ENCODE measurements at places on chromosomes 5 and 9.

DNA sequence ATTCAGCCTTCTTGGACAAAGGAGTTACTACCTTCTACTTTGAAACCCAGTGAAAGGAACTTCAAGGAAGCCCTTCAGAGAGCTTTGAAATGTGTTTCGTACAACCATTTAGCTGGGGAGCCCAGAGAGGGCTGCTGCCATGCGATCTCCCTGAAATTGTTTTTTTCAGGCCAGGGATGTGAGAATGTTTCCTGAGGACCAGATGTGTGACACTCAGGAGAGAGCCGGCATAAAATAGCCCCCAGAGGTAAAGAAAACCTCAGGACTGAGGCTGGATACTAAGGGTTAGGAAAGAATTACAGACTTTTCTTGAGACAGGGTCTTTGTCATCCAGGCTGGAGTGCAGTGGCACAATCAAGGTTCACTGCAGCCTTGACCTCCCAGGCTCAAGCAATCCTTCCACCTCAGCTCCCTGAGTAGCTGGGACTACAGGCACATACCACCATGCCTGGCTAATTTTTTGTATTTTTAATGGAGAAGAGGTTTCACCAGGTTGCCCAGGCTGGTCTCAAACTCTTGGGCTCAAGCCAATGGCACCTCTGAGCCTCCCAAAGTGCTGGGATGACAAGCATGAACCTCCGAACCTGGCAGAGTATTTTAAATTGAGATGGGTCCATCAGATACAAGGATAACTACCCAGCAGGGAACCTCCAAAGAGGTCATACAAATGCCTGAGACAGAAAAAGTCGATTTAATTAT is 8.4 kb downstream of the RPL37 start:
- DNase-seq = no peak

GRCh38 chr5:1033606-1034420 is 25.2 kb downstream of the NKD2 start:
- no peak for DNase-seq

- no peak for DNase-seq
These were observed 517 bp downstream of the KCNN2 start for GRCh38 chr5:114362197-114362976.

DNA sequence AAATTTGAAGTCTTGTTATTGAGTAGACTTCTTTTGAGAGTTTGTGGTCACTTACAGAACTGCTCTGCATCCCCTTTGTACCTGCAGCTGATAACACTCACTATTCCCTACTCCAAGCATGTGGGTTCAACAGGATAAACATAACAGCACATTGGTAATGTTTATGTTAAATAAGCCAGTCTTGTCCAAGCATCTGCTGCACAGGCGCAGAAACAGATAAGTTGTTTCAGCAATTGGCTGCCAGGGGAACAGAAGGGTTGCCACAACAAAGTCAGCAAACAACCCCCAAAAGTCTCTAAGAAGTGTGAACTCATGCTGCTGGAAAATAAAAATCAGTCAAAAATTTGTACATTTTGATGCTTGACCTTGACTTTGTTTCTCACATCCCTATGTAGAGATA is 174.6 kb downstream of the GDNF start:
- no peak for DNase-seq

GRCh38 chr5:171615705-171616640 is 169.6 kb upstream of the SMIM23 start:
- no peak for DNase-seq

DNA sequence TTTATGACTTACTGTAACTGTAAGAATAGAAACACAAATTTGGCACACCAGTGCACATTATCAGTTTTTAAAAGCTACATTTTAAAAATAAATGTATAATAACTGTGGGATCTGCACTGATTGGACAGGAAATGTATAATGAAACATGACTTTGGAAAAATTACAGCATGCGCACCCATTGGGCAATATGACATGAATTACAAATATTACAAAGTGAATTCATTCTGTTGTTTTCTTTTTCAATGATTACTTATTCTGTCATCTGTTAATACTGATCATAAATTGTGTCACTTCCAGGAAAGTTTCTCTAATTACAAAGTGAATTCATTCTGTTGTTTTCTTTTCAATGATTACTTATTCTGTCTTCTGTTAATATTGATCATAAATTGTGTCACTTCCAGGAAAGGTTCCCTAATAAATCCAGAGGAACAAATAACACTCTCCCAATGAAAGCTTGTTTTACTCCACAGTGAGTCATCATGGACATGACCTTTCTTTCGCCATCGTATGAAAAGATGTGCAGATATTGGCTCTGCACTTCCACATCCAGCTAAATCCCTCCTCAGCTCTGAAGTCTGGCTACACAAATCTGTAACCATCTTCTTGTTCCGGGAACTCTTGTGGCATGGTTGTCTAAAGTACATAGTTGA is 297.0 kb upstream of the HAPLN1 start:
- no peak for DNase-seq

- no peak for DNase-seq
These were observed 1.3 kb downstream of the FBXL7 start for GRCh38 chr5:15501091-15501791.

DNA sequence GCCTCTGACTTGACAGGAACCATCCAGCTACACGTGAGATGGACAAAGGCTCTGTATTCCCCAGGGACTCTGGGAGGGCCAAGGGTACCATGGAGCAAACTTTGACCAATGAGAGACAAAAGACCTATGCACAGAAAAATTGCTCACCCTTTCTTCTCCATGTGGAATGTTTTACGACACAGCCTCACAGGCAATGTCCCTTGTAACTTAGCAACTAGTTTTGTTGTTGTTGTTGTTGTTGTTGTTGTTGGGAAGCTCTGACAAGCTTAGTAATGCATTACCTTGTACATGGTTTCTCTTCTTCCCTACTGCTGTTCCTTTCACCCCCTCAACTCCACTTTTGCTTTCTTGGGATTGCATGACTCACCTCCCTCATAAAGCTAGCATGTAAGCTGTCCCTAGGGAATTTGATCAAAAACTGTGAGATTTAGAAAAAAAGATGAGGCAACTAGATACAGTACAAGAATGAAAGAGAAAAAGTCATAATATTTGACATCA is 550.9 kb downstream of the RAB3C start:
- no peak for DNase-seq

- no peak for DNase-seq
These were observed 79.3 kb downstream of the RMI1 start for GRCh38 chr9:84059936-84060335.

GRCh38 chr5:74294231-74294705 is 346.3 kb downstream of the ENC1 start:
- no peak for DNase-seq

DNA sequence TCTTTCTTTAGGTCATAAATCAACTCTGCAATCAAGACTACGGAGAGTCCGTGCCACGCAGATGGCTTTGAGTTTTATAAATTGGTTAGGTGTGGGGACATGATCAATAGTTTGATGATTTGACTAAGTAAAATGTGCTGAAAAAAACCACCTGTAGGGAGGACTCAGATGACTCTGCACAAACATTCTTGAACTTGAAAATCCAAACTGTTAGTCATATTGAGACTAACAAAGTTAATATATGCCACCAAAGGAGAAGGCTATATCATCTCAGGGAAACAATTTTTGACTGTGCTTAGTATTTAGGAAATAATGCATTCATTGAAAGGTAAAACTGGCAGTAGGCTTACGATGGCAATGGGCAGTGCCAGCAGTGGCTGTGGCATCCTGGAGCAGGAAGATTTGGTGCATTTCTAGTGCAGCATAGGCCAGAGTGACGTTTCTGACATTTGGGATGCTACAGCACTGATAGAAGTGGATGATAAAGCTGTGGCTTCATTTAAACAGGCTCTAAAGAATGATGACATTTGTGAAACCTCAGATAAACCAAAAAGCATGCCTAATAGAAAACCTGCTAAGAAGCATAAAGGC is 291.1 kb downstream of the MLLT3 start:
- DNase-seq = no peak

DNA sequence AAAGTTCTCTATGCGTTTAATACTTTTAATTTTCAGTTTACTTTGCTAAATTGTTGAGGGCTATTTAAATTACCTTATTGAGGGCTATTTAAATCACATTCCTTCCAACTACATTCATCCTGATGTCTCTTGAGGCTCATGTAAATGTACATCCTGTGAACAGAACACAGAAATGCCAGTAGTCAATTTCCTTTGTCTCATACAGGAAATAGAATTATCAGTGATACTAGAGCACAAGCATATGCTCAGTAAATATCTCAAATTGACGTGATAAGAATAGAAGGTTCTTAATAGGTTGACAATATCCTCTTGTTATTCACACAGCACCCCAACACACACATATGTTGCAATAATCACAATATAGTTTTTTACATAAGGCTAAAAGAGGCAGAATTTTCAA is 449.0 kb downstream of the CYLC2 start:
- no peak for DNase-seq

DNA sequence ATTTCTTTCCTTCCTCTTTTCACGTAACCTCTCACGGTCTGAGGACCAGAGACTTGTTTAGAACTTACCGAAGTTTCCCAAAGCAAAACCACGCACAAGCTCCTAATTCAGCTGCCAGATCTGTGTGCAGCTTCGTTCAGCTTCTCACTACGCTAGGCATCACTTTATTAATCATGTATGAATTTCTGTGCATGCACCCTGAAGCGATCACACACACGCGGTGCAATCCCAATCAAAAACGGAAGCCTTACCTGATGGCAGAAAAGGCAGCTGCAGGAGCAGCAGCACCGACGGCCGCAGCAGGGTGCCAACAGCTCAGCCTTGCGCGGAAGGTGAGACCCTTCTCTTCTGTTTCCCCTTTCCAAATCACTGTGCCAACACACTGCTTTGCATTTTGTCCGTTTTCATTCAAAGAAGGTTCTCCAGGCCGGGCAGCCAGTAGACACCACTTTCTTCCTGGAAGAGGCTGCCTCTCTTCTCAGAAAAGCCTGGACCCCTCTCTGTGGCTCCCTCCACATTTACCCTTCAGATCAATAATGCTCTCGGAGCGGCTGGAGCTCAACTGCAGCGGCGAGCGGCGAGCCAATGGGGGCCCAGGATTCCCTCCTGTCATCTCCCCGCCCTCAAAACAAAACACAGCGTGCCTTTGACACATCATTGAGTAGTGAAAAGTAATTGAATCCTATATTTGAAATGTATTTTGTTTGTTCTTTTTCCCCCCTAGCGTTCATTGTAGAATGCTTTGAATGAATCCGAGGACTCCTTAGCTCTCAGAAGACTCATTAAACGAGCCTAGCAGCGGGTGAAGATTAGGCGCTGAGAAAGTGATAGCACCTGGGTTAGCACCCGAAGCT is at the start of gene CDH12:
TSS of gene CDH12 (minus strand) at position 538 of the 854 bp plus-strand sequence.
- DNase-seq = no peak

DNA sequence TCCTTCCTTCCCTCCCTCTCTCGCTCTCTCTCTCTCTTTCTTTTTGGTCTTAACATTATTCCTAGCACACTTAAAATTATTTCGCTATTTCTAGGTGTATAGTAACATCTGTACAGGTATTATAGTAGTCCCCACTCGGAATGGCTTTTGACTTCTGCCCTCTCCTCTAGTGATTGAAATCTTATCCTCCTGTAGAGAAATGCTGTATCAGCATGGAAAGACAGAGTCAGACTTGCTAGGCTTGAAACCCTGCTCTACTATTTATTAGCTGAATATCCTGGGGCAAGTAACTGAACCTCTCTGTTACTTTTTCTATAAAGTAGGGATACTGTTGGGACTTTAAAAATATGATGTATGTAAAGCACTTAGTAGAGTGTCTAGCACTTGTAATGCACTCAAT is 681.9 kb upstream of the C9orf72 start:
- DNase-seq = no peak
